GM12892 (cell line): ENCODE measurements at places on chromosomes 16 and 17.

GRCh38 chr17:2319051-2319450, 15.3 kb downstream of the SRR start:
- no peak for DNase-seq

GRCh38 chr16:74607310-74607961, 522 bp upstream of the GLG1 start:
- no peak for DNase-seq

- DNase-seq, result no peak
Observed at GRCh38 chr17:7001318-7001961, 5.6 kb downstream of the ALOX12 start.

GRCh38 chr16:89376812-89377452, 113.4 kb downstream of the ANKRD11 start:
- DNase-seq, result no peak

GRCh38 chr16:7887316-7887715, 554.7 kb downstream of the RBFOX1 start:
- DNase-seq, result no peak

DNA sequence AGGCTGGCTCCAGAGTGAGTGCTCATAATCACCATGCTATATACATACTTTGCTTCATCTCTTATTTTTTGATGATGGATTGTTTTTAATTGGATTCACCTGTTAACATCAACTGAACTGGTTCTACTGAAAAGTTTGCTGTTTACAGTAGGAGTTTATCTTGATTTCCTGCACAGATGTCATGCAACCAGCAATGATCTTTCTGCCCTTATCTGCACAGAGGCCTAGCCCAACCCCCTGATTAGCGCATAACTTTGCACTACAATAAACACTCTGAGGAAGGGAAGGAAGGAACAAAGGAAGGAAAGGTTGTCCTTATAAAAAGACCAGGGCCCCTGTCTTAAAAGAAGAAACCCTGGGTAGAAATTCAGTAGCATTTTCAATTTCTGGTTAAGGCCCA, 152.9 kb downstream of the RGS9 start:
- no peak for DNase-seq

- DNase-seq, result no peak
Observed at GRCh38 chr16:62539657-62540056, 503.4 kb upstream of the CDH8 start.

GRCh38 chr17:1188812-1189504, 9.2 kb upstream of the ABR start:
- DNase-seq, result no peak

GRCh38 chr17:73371836-73372235, 60.0 kb upstream of the CDC42EP4 start:
- no peak for DNase-seq

DNA sequence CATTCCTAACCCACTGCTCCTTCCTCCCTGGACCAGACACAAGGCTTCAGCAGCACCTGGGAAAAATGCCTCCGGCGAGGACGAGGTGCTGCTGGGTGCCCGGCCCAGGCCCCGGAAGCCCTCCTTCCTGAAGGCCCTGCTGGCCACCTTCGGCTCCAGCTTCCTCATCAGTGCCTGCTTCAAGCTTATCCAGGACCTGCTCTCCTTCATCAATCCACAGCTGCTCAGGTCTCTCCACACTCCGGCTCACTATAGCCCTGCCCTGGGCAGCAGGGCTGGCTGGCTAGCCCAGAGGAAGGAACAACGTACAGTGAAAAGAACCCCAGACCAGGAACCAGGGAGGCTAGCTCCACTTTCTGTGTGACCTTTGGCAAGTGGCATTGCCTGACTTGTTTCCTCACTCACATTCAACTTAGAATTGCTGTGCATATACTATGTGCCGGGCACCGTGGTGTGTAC, 26.2 kb downstream of the ABCC3 start:
- no peak for DNase-seq

DNA sequence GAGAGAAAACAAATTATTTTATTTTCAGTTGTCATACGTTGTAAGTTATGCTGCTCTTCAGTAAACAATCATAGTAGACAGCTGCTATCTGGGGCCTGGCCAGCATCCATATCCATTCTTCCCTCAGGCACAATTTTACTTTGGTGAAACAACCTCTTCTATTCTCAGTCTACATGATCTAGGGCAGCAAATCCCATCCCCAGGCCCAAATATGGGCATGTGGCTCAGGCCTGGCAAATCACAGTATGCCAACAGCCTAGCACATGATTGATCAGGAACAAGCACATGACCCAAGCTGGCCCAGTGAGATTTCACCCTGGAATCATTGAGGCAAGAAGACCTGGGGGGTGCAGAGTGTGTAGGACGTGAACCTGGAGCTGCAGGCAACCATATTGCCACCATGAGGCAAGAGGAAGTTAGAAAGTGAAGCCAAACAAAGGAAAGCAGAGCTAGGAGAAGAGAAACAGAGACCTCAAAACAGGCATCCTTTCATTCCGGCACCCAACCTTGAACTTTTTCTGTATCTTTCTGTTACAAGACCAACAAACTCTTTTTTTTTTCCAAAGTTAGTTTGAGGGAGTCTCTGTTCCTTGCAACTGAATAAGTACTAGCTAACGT, 10.3 kb upstream of the ABCC12 start:
- DNase-seq, result no peak

DNA sequence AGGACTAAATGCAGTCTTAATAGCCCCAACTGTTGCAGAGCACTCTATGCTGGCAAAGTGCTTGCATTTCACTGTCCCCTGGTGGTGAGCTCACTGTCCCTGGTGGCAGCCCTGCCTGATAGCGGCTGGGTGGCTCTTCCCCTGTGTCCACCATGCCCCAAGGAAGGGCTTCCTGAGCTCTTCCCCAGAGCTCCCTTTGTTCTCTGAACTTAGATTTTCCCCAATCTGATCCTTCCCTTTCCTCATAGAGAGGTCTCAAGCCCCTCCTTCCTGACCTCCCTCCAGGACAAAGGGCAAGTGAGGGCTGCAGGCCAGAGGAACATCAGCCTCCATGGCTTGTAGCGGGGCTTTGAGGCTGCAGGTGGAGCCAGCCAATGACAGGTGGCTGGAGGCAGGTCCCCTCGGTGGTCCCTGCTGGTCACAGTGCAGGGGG, 17.0 kb downstream of the BEAN1 start:
- no peak for DNase-seq

DNA sequence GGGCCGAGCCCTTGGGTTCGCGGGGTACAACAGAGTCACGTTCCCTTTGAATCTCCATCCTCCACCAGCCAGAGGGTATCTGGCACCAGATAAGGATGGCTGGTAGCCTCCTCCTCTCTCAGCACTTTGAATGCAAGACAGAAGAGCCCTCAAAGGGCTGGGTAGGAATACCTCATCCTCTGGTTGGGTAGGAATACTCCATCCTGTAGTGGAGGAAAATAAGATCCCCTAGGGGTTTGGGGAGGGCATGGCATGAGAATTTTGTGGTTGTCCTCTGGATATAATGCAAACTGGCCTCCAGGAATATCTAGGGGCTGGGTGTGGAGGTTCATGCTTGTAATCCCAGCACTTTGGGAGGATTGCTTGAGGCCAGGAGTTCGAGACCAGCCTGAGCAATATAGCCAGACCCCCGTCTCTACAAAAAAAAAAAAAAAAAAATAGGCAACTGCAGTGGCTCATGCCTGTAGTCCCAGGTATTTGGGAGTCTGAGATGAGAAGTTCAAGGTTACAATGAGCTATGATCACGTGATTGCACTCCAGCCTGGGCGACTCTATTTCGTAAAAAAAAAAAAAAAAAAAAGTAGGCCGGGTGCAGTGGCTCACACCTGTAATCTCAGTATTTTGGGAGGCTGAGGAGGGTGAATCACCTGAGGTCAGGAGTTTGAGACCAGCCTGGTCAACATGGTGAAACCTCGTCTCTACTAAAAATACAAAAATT, 2.7 kb downstream of the IGFBP4 start:
- DNase-seq, result no peak

DNA sequence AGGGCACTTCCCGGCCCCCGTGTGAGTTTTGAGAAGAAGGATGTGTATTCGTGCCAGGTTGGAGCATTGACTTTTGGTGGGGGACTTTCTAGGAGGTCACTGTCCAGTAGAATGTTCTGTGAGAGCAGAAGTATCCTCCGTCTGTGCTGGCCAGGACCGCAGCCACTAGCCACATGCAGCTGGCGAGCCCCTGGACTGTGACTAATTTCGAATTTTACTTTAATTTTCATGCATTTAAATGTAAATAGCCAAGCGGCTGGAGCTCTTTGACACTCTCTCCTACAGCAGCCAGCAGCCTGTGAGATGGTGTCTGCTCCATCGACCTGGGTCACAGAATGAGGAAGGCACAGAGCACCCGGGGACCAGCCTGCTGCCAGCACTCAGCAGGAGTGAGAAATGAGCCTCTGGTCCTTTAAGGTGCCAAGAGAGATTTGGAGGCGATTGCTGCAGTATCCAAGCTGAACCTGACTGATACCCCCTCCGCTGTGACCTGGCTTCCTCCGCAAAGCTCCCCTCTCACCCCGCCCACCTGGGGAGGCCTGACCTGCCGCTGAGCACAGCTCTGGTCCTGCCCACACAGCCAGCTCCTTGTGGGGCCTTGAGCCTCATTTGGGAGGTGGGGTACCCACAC, 7.8 kb downstream of the ATP2A3 start:
- DNase-seq, result no peak

DNA sequence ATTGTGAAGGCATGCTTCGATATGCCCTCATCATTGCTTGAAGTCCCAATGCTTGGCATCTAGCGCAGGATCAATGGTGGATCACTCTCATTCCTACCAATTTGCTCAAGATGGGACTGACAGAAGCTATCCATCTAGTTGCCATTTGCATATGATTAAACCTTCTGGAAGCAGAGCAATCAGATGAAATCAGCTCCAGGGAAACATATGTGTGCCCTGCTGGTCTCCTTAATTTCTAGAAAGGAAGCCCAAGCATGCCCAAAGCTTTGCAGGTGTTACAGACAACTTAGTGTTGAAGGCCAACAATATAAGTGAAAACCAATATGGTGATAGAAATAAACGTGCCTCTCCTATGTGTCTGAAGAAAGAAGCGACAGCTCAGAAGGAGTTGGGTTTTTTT, 350.0 kb upstream of the ERCC4 start:
- DNase-seq, result no peak

- no peak for DNase-seq
Observed at GRCh38 chr16:89170346-89171215, 967 bp upstream of the CDH15 start.

GRCh38 chr17:82059272-82060000, 6.2 kb downstream of the DUS1L start:
- no peak for DNase-seq

DNA sequence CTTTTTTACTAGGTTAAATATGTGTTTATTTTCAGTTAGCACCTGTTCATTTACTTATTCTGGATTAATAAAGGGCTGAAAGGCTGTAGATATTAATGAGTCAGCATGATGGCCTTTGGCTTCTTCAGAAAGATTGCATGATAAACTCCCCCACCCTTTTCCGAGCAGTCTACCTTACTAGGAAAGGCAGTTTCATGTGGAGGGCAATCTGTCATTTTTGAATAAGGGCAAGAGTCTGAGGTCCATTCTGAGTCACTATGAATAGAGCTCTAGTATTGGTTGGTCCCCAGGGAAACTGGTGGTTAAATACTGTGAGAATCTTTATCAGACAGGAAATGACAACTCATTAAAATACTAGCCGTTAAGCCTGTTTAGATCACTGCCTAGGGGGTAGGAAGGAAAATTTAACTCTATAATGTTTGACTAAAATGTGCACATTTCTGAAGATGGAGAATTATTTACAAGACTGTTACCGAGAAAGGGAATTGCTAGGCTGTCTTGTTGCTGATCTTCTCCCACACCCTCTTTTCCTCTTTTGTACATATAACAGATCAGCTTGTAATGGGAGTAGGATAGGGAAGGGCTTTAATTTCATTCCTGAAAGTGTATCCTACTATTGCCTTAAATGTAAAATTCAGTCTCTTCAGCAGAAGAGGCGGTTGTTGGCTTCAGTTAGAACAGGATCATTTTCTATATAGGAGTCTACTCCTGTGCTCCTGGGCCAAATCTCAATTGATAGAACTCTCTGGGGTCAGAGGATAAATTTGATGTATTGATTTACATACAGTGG, 63.3 kb downstream of the TUBD1 start:
- no peak for DNase-seq

DNA sequence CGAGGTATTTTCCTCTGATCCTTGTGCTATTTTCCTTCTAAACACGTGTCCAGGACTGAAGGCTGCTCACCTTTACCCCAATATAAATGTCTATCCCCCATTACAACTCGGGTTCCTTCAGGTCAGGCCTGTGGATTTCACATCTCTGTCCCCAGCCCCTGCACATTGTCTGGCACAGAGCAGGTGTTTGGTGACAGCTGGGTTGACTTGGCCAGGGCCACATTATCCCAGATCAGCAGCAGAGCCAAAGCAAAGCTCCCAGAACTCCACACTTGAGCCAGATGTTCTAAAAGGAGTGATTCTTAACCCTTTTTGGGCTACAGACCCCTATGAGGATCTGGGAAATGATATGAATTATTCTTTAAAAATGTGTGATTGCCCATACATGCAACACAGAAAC, 18.0 kb upstream of the SPATA32 start:
- no peak for DNase-seq

GRCh38 chr16:55502801-55503366, 6.0 kb upstream of the LPCAT2 start:
- DNase-seq, result no peak

GRCh38 chr17:41492771-41493170, 3.1 kb upstream of the KRT36 start:
- DNase-seq, result no peak

GRCh38 chr17:79341222-79341780, 266.7 kb downstream of the ENGASE start:
- DNase-seq, result no peak
